ENCODE measurements at places on chromosomes 6 and 20.

DNA sequence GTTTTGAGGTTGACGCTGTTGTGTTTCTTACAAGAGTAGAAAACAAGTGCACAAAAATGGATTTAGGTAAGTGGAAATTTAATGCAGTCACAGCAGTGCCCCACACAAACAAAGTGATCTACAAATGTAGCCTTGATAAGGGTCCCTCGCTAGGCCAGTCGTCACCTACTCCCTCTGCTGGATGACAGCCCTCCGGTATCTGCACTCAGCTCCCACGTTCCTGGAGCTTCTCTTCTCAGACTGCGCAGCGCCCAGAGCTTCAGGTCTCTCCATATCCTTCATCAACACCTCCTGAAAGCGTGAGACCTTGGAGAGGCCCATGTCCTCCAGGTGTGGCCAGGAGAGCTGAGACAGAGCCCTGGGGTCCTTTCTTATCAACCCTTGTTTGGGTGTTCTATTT, 58.3 kb upstream of the MAP3K4 start:
- no peak for DNase-seq

- DNase-seq, result no peak
These were observed 115.3 kb downstream of the CD83 start for GRCh38 chr6:14232889-14233288.

GRCh38 chr6:8958894-8959511, 523.7 kb upstream of the SLC35B3 start:
- DNase-seq, result no peak

GRCh38 chr6:13513626-13514502, 26.5 kb upstream of the GFOD1 start:
- no peak for DNase-seq

DNA sequence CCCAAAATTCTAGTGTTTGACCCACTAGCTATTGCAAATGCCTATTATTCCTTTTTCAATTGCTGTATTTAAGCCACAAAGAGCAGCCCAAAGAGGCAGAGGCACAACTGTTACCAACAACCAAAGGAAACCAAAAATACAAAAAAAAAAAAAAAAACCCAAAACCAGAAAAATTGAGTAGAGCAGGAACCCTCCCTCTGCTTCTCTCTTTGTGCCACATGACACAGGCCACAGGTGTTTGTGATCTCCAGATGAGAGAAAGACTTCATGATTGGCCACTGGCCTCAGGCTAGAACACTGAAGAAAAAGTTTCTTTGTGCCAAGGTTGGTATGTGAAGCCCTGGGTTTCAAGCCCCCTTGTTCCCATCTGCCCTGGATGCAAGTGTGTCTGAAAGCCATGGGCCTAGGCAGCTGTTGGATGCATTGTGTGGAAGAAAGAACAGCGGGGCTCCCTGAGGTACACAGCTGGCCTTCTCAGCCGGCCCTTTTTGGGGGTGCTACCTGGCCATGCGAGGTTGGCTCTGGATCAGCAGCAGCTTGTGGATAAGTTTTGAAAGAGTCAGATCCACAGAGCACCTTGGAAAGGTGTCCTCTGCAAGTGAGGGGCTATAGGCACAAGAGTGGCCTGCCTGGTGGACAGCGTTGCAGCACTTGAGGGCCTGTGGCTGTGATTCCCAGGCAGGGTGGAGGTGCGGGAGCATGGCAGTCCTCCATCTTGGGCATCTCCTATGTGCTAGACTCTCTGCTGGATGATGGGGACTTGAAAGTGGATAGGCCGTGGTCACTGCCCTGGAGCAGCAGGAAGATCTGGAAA, 204.5 kb downstream of the ZDHHC14 start:
- no peak for DNase-seq

GRCh38 chr6:6256886-6257285, 63.6 kb downstream of the F13A1 start:
- no peak for DNase-seq

DNA sequence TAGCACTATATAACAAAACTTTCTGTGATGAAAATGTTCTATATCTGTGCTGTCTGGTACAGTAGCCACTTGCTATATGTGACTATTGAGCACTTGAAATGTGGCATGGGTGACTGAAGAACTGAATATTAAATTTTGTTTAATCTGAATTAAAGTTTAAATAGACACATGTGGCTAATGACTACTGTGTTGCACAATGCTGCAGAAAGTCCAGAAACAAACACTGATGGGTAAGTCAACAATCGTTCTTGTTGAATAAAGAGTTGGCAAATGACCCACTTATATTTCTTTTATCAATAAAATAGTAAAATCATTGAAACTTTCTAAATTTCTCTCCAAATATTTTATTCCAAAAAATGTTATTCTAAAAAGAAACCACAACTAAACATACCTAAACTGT, 81.8 kb downstream of the PROKR2 start:
- DNase-seq, result no peak

DNA sequence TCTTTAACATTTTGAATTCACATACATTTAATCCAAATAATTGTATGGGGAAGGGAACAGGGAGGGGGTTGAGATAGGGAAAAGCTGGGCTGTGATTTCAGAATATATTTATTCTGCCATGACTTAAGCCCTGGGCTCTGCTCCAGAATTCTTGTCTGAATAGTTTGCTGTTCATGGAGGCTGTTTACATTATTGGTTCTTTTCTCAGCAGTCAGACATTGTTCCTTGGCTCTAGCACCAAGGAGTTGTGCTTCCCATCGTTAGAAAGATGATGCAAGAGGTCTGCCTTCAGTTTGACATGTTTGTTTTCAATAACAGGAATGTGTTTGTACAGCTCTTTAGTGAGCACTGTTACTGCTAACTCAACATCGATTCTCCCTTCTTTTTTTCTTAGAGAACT, 198.8 kb upstream of the CDYL start:
- no peak for DNase-seq

DNA sequence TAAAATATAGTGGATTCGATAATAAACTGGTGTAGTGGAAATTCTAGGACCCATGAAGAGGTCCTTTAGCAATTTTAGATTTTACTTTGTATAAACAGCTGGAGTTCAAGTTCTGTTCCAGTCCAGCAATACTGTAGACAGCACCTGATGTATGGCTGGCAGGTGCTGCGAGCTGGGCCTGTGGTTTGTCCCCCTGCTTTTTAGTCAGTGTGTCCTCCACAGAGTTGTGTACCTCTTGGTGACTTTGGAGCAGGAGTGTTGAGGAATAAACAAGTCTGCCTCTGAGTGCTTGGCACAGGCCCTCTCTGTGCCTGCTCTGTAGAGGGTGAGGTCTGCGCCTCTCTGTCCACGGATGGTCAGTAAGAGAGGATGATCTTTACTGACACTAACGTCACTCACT, 13.8 kb downstream of the STX16 start:
- no peak for DNase-seq

DNA sequence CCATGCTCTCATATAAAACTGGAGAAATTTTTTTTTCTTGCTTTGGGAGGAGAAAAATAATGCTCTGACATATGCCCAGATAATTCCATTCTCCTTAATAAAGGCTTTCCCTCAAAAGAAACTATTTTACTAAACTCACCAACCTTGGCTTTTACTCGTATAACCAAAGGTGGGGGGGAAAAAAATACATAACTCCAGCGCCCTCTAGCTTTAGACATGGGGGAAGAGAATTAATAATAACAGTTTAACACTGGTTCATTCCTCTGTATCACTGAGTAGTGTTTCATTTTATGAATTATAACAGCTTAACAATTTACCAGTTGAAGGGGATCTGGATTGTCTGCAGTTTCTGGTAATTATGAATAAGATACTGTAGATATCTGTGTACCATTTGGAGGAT, 1226.1 kb downstream of the GRIK2 start:
- DNase-seq, result no peak

DNA sequence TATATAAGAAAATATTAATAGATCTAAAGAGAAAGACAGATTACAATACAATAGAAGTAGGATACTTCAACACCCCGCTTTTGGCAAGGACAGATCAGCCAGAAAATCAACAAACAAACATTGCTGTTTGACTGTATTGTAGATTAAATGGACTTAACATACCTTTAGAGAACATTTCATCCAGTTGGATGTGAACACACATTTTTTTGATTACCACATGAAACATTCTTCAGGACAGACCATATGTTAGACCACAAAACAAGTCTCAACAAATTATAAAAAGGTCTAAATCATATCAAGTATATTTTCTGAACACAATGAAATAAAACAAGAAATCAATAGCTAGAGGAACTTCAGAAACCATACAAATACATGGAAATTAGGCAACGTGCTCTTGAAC, 148.2 kb downstream of the TRMT11 start:
- DNase-seq, result no peak

- no peak for DNase-seq
These were observed 739.9 kb downstream of the C6orf118 start for GRCh38 chr6:164569509-164569908.

- no peak for DNase-seq
These were observed 3.0 kb downstream of the FLRT3 start for GRCh38 chr20:14334306-14334930.

DNA sequence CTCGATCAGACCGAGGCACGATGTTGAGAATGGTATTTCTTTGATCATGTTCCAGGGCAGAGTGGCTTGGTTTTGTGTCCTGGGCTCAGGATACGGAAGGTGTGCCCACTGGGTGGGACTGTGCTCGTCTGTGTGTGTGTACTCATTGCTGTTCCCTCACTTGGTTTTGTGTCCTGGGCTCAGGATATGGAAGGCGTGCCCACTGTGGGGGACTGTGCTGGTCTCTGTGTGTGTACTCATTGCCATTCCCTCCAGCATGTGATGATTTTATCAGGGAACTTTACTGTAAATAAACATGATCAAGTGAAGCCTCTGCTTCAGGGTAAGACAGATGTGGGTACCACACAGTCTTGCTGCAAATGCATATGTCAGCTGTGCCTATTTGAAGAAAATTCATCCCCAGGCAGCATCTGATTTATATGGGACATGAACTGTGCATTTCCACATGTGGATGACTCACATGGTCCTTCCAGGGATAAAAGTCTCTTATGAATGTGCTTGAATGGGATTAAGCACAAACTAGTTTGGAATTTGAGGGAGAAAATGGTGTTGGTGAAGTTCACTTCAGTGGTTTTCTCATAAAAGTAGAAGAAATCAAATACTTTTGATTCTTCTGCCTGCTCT, 274.3 kb downstream of the QKI start:
- no peak for DNase-seq

GRCh38 chr20:11445161-11445560, 472.5 kb upstream of the BTBD3 start:
- DNase-seq, result no peak

Measured in stimulated activated CD4-positive, alpha-beta T cell treated with anti-CD3 and anti-CD28 coated beads, Interleukin-2, amount 100 ng/mL, for 4 hours (primary cell).